ENCODE measurements at places on chromosomes 3 and 15.

DNA sequence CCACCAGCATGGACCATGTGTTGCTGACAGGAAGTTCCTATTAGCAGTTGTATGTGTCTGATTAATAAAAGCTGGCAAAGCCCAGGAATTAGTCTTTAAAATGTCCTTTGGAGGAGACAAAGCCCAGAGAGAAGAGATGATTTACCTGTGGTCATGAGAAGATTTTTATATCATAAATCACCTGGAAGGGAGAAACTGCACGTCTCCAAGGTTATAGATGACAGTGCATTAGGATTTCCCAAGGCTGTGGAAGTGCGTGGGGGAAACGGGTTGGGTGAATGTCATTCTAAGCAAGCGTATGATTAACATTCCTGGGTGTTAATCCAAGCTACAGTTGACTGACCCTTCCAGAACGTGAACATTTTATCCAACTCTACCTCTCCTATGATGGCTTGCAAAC is 76.6 kb downstream of the SLC6A11 start:
- DNase-seq, result no peak

DNA sequence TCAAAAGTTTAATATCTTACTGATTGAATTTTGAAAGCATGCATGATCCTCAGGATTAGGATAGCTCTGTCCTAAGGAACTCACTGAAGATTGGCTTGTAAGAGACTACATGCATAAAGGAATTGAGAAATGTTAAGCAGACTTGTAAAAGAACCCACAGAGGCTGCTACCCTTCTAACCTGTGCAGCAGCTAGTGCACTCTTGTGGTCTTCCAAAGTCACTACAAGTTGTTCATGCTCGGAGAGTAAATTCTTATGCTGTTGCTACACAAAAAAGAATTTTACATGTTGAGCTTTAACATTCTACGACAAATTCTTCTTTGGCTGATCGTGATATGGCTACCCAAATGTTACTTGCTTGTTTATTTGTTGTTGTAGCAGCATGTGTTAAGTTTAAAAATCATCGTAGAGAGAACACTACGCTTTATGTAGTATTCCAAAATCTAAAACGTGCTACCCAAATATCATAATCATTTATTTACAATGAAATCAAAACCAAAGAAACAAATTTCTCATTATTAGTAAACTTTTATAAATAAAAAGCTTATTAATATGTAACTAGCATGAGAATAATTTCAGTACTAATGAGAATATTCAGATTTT is 55.0 kb downstream of the GOLIM4 start:
- no peak for DNase-seq

DNA sequence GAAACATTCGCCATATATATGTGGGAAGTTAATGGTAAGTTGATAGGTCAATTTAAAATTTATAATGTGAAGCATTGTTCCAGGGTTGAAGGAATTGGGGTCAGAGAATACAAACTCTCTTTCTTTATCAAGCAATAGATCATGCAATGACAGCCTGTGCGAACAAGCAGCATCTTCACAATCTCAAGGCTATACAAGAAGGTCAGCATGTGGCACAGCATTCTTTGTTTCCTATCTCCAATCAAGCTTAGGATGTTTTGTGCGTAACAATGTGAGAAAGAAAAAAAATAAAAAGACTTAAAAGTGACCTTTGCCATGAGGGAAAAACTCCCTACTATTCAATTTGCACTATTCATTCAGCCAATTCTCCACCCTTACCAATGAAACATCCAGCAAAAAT is 288.1 kb upstream of the NECTIN3 start:
- DNase-seq, result no peak

DNA sequence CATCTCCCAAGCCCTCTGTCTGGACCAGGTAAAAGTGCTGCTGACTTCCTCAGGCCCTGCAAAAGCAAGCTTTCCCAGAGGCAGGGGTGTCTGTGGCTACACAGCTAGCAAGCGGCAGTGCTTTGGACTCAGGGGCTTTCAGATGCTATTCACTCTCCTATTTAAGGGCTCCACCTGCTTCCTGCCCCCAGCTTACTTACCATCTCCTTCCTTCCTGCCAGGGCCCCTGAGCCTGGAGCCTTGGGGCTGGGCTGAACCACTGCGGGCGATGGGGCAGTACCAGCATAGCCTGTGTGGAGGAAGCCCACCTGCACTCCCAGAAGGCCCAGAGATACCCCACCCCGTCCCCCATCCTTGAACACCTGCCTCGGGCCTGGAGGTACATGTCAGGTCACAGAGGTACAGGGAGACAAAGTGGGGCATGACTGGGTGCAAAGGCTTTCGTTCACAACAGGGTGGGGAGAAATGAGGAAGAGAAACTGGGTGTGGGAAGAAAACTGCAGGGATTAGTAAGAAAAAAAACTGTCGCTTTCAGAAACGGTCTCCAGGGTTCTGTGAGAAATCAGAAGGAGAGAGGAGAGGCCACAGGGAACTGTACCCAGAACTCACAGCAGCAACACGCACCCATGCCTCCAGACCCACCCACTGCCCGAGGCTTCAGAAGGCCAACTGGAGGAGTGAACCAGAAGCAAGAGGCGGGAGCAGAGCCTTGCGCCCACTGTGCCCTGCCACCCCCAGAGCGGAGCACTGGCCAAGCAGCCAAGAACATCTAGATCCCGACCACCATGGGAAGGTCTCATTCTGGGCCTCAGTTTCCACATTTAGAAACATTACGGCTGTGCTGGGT is 49.5 kb downstream of the CCDC12 start:
- no peak for DNase-seq

GRCh38 chr3:10455545-10455914 is 49.9 kb downstream of the ATP2B2 start:
- no peak for DNase-seq

DNA sequence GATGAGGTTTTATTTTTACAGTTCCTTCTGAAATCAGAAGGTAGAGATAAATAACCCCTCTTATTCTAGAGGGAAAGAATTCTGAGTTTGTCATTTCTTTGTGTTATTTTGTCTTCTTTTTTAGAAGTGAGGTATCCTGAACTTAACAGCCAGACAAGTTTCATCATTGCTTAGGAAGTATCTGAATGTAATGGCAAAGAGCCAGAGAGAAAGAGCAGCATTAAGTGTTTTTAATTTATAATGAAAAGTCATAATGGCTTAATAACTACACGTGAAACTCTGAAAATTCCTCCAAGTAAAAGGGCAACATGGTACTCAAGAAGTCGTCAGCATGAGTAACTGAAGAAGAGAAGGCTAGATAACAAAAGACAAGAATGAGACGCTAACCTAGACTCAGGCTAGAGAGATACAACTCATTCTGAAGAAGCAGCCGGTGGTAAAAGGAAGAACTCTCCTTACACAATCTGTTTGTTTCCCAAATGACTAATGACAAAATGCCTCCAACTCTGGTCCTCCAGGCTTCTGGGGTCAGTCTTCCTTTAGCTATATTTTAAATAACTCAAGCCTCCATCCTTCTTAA is 116.2 kb upstream of the NECTIN3 start:
- DNase-seq, result no peak

DNA sequence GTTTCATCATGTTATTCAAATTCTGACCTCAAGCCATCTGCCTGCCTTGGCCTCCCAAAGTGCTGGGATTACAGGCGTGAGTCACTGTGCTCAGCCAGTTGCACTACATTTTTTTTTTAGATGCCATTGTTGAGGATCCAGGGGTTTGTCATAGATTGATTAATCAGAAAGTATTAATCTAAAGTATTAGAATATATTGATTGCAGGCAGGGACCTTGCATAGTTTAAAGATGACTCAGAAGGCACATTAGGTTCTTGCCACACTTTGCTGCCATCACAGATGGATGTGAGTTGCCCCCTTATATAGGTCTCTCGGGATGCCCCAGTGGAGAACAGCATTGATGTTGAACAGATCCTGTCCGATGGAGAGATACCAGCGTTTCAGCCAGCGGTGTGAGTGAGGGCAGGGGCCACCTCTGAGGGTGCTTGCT is 41.1 kb downstream of the IGF1R start:
- no peak for DNase-seq

DNA sequence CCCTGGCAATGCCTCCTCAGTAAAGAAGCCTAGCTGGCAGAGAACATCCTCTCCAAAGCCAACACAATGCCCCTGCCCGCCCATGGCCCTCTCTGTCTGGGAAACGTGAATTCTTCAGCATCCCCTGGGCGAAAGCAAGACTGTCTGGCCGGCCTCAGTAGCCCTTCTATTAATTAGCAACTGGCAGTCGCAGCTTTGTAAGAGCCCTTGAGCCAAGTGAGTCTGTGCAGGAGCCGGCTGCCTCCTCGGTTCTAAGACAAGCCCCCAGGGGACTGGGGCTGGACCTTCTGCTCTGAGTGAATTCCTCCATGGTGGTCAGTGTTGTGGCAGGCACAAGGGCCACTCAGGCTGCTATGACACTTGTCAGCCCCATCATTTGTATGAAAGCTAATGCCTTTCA is 7.4 kb downstream of the HCN4 start:
- DNase-seq, result no peak

GRCh38 chr3:125403789-125404188 is 28.7 kb upstream of the ZNF148 start:
- no peak for DNase-seq

DNA sequence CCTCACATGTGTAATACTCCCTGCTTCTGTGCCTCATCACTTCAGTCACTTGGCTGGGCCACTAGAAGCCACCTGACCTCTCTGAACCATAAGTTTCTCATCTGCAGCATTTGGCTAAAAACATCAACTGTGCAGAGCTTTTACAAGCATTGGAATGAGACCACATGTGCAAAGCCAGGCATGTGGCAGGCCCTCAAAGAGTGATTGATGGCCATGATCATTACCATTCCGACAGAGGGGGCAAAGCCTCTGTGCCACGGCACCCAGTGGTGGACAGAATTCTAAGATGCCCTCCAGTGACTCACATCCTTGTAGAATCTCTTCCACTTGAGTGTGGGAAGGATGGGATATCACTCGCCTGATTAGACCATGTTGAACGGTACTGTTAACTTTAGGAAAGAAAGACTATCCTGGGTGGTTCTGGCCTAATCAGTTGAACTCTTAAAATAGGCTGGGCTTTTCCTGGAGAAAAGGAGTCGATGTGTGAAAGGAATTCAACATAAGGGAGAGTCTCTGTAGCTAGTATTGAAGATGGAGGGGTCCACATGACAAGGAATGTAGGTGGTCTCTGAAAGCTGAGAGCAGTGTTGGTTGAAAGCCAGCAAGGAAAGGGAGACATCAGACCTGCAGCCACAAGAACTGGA is 13.5 kb downstream of the CDCP1 start:
- DNase-seq, result no peak

GRCh38 chr15:25766417-25766816 is 96.7 kb downstream of the ATP10A start:
- DNase-seq, result no peak

GRCh38 chr3:151863611-151864010 is 9.8 kb upstream of the SUCNR1 start:
- no peak for DNase-seq

DNA sequence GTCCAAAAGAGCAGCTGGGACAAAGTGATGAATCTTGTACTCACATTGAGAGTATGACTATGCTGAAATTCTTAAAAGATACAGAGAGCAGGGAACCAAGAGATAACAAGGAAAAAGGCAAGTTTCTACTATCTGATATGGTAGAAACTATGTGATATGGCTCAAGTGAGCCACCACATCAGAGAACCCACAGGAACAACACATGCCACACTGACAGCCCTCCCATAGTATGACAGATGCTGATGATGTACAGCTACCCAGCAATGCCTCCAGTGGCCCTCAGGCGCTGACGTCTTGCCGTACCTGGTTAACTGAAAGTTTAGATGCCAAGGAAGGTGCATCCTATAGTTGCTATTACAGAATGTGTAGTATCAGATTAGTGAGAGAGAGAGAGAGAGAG is 42.4 kb downstream of the CHAC1 start:
- DNase-seq, result no peak

DNA sequence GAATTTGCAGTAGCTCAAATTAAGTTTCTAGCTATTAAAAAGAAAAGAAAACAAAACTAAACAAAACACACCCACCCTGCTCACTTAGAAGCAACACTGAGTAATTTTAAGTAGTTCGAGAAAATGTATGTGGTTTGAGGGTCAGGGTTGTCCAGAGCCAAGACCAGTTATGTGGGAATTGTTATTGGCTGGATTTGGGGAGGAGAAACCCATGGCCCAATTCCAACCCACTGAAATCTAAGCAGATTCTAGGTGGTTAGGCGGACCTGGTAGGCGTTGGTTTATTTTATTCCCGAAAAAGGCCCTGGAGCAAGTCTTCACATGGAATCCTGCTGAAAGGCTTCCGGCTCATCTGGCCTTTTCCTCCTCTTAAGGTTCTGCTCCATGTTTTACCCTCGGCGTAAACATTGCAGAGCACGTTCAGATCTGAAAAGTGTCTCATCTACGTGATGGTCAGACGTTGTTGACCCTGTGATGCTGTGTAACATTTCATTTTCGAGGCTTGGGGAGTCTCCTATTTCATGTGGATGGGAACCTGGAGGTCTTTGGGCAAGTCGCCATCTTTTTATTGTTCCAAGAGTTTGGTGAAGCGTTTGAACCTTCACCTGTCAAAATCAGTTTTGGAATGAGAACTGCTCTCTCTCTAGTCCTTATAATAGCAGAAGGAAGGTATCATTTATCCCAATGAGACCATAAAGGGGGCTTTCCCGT is 64.0 kb downstream of the FLNB start:
- DNase-seq, result no peak

GRCh38 chr3:126118591-126118990 is 34.7 kb upstream of the SLC41A3 start:
- DNase-seq, result no peak

GRCh38 chr15:92290359-92290992 is 103.2 kb upstream of the ST8SIA2 start:
- no peak for DNase-seq
